A549 treated with GW870086 at 1 μM for 4 hours (cell line): ENCODE measurements at places on chromosomes 11 and 22. TPM values are rescaled to one million over a fixed set of nuclear protein-coding genes. Genes with fewer than 3 reads are reported as not detected.

DLG2 gene
- 0.28 to 0.30 TPM (median 0.29 TPM) in 4 of 5 replicates, not detected in the other for total RNA-seq

RASGRP2 gene
- total RNA-seq: 1.1 to 2.6 TPM (median 1.4 TPM) in 5 replicates

AKIP1 gene
- 35.9 to 46.5 TPM (median 42.9 TPM) in 5 replicates for total RNA-seq

JAML gene
- total RNA-seq: not detected in 5 replicates

LRP4 gene
- total RNA-seq: 7.5 to 9.6 TPM (median 8.7 TPM) in 5 replicates

FOSL1 gene
- total RNA-seq: 125 to 190 TPM (median 143 TPM) in 5 replicates

LAMTOR1 gene
- total RNA-seq: 123 to 166 TPM (median 143 TPM) in 5 replicates

CRYBB1 gene
- not detected in 5 replicates for total RNA-seq

OR6M1 gene
- total RNA-seq: not detected in 5 replicates

POU2AF1 gene
- not detected in 5 replicates for total RNA-seq
